DMS153 (cell line): ENCODE measurements at places on chromosomes 6 and 20.

DNA sequence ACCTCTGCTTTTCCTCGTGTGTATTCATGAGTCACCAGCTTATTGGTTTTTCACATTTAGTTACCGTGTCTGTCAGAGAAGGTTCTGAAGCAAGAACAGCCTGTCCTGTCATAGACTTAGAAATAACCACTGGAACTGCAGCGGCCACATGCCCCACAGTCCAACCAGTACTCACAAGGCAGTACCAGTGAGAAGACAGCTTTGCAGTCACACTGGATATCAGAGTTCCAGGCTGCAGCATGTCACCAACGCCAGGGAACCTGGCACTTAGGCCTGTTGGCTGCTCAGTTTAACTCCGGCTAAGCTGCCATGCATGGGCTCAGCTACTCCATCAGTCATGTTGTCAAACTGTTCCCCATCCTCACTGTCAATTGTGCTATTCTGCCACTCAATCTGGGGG is 40.1 kb downstream of the ADNP start:
- DNase-seq: no peak

- no peak for DNase-seq
Measured at GRCh38 chr6:45483021-45483420, 105.3 kb upstream of the SUPT3H start.

DNA sequence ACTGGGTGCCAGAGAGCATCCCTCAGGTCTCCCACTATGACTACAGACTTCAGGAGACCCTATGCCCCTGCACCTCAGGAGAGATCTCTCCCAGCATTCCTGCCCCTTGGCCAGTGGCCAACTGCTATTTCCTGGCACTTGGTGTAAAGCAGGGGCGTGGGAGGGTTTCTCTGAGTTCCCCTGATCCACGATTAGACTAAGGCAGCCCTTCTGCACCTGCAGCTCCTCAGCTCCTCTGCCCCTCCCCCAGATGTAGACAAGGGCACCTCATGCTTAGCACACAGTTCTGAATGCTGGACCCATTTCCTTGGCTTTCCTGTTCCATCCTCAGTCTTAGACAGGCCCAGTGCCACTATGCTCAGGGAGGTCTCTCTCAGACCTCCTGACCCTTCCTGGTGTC is 28.6 kb downstream of the EDN1 start:
- no peak for DNase-seq

- DNase-seq: no peak
Measured at GRCh38 chr6:149468179-149468578, 16.6 kb downstream of the ZC3H12D start.

DNA sequence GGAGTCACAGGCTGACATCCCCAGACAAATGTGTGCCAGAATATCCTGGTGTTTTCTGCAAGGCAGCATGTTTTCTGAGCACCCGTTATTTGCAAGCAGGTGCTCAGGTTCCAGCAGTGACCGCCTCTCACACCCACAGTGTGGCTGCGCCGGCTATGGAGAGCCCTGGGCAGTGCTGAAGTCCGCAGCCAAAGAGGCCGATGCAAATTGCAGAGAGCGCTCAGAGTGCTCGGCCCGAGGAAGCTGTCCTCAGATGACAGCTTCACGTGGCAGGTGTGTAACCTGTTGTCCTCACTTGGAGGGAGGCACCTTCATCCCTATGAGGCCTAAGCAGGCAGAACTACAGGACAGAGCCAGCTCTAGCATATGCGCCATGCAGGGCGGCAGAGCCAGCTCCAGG is 23.5 kb upstream of the MPC1 start:
- no peak for DNase-seq

DNA sequence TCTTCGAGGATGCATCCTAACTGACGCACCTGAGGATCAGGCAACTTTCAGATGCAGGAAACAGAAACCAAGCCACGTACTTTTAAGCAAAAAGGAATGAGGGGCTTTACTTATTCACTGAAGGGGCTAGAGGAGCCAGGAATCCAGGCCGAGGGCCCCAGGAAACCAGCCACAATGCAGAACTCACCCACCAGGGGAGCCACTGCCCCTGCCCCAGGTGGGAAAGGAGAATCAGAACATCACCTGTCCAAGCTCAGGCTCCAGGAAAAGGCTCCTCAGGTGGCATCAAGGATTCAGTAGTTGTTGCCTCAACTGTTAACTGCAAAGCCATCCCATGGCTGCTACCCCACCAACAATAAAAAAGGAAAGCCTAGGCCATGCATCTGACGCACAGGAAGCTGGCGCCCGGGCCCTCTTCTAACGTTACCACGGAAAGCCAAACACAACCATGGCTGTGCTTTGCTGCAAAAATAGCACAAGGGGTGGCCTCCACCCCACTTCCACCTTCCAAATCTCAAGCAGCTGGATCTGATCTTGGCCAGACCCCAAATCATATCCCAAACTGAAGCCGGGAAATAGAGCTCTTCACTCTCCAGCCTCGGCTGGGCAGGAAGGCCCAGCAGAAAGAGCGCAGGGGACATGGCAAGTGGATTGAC is 121.0 kb downstream of the PREX1 start:
- no peak for DNase-seq

- DNase-seq: no peak
Measured at GRCh38 chr6:56515081-56515905, 127.4 kb downstream of the DST start.

DNA sequence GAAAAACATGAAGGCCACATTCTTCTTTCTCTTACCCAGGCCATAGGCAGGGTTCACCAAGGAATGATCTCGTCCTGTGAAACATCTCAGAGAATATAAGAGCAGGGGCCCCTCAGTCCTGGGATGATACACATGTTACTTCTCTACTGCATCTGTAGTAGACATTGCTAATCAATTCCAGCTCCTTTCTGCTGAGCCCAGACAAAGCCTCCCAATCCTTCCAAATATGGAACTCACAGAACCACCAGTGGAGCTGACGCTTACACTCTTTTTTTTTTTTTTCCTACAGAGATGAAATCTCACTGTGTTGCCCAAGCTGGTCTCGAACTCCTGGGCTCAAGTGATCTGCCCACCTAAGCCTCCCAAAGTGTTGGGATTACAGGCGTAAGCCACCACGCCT is 9.1 kb downstream of the SNTA1 start:
- DNase-seq: no peak
